Femur (tissue), 1 donor: ENCODE measurements at places on chromosomes 11 and 22.

DNA sequence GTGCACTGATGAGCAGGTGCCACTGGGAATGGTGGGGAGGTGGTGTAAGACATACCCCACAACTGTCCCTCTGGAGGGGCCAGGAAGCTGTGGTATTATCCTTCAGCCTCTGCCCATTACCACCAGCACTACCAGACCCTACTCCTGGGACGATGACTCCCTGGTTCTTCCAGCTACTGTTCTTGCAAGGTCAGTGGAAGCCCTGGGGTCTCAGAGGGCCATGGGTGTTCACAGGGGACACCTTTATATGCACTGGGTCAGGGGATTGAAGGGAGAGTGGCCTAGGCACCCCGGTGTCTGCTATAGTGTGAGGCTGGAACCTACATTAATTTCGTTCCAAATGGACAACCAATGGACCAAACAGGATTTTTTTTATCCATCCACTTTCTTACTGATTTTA is 102.1 kb downstream of the RPS6KA4 start:
- no peak for DNase-seq

GRCh38 chr11:48170241-48171233 is 46.1 kb upstream of the OR4B1 start:
- DNase-seq, result peak; percentile 49

DNA sequence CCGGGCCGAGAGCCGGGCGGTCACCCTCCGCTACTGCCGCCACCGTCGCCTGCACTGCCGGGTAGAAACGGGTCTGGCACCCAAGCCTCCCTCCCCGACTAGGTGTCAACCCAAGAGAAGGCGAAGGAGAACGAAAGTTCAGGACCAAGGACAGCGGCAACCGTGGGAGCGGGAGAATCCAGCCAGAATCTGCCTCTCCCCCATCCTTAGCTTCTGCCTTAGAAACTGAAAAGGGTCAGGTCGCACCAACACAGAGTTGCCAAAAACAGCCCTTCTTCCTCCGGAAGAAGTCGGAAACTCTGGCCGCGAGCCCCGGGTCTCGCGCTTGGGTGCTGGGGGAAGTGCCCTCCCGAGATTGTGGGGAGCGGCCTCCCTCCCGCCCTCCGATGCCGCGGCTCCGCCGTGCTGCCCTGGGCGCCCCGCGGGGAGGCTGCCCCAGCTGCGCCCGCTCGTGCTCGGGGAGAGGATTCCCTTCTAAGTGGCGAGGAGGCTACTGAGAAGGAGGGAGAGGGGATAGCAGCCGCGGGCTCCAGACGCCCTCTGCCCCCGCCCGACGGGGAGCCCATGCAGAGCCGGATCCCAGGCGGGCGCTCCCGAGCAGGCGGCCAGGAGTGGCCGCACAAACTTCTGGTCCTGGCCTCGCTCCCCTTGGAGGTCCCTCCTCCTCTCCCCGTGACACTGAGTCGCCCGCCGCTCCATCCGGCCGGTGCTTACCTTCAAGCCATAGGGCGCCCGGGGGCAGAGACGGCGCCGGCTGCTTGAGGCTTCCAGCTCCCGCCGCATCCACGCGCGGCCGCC is 637 bp downstream of the DRD2 start:
- peak; percentile 92 for DNase-seq

DNA sequence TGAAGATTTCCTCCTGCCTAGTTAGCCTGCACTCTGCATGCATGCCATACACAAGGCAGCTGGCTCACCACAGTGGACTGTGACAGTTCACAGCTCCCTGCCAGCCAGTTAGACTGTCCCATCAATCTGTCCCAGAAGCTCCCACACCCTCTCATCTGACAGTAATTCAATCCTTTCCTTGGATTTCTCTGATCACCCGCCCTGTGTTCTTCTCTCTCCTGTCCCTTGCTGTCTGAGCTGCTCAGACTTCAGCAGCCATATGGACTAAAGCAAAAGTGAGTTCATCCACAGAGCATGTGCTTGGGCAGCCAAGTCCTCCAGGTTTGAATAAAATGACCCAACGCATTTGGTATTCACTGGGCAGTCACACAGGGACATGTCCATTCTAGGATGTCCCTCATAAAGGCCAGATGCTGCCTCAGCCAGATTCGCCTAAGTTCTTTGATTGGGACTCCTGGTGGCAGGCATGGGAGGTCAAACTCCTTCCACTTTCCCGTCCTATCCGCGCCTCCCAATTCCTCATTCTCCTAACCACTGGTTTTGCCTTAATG is 54.5 kb upstream of the ZBTB44 start:
- DNase-seq, result peak; percentile 61

GRCh38 chr11:8290081-8290810 is 26.6 kb upstream of the LMO1 start:
- DNase-seq, result no peak

- DNase-seq, result peak; percentile 21
These were observed 185.7 kb downstream of the BLID start for GRCh38 chr11:121930004-121930965.

DNA sequence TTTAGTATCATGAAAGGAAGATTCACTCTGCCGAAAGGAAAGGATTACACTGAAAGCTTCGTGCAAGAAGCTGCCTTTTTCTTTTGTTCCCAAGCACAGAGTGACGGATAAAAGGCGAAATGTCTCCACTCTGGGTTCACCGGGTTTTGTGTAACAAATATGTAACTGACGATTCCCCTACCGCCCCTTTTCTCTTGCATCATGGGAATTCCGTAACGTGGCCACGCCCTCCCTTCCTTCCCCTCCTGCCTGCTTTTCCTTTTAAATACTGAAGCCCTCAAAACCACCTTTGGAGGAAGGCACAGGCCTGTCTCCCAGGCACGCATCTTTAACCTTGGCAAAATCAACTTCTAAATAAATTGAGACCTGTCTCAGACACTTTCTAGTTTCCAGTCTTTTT is 16.4 kb upstream of the TESMIN start:
- no peak for DNase-seq

DNA sequence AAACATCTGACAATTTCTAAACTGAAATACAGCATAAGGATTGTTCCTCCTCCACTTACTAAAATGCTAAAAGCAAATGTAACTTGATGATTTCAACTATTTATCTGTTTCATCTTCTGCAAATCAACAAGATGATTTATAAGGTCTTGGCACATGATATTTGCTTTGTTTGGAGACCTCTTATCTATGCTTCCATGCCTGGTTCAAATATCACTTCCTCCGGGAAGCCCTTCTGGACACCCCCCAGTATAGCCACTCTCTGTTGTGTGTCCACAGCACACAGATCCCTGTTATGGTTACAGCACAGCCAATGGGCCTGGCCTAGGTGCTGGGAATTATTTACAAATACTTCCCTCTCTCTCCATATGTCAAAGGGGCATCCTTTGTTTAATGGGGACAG is 114.8 kb downstream of the C11orf58 start:
- no peak for DNase-seq

- DNase-seq, result no peak
These were observed 51.4 kb upstream of the CEP126 start for GRCh38 chr11:101863361-101863760.

- DNase-seq, result no peak
These were observed 549.3 kb downstream of the OPCML start for GRCh38 chr11:132982772-132983640.

- no peak for DNase-seq
These were observed 22.8 kb downstream of the TMEM184B start for GRCh38 chr22:38249803-38250642.

GRCh38 chr11:134074766-134075165 is 5.9 kb downstream of the JAM3 start:
- no peak for DNase-seq

- DNase-seq, result no peak
These were observed 28.7 kb downstream of the UPB1 start for GRCh38 chr22:24523873-24524272.

GRCh38 chr11:87265979-87266378 is 228.2 kb downstream of the TMEM135 start:
- DNase-seq, result no peak

GRCh38 chr11:76005756-76006155 is 190.7 kb downstream of the UVRAG start:
- no peak for DNase-seq

DNA sequence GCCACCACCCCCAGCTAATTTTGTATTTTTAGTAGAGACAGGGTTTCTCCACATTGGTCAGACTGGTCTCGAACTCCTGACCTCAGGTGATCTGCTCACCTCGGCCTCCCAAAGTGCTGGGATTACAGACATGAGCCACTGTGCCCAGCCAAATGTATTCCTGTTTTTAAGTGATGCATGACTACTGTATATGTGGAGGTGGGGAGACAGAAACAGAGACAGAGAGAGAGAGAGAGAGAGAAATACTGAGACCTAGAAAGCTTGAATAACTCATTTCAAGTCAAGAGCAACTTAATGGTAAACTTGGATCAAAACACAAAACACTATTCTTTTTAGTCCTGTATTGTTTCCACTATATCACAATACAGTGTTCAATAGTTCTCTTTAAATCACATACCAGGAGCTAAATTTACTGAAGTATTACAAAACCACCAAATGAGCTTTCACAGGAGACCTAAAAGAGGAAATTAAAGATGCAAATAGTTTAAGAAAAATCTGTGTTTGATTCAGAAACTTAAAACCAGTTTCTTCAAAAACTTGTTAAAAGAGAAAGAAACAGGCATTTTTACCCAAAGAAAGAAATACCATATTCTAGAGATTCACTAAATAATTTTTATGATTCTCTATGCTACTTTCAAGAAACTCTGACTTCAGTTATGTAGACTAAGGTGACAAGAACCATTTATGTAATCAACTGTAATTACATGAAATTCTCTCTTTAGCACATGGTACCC is 188.7 kb downstream of the ETS1 start:
- DNase-seq, result no peak

DNA sequence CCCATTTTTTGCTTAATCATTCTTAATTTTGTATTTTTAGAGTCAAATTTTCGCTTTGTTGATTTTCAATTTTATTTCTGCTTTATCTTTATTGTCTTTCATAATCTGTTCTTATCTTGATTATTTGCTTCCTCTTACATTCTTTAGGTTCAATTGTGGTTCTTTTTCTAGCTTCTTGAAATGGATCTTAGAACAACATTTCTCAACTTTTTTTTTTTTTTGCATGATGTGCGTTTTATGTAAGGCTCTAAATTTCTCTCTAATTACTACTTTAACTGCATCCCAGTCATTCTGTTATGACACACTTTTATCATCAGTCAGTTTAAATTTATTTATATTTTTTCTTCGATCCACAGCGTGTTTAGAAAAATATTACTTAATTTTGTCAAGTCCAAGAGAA is 65.2 kb upstream of the PARVA start:
- DNase-seq, result no peak

- DNase-seq, result no peak
These were observed 67.3 kb upstream of the CDON start for GRCh38 chr11:126129727-126130671.

DNA sequence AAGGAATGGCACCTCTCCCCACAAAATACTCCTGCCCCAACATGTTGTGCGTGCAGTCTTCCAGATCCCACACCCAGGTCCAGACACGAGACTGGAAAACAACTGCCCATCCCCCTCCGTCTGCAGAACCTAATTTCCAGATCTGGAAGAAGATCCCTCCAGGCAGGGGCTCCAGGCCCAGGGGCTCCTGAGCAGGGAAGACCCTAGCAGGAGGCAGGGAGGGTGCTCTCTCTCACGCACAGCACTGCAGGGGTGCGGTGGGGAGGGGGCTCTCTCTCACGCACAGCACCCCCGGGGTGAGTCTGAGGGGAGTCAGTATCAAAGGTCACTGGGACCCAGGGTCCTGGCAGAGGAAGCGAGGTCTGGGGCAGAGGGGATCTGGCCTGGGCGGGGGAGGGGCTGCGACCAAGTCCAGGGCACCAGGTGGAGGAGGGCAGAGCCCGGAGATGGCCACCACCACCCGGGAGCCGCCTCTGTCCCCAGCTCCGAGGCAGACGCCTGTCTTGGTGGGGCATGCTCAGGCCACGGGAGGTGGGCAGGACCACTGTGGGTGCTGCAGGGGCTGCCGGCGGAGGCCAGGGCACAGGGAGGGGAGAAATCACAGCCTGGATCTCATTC is 1.7 kb downstream of the MLC1 start:
- DNase-seq, result no peak

GRCh38 chr22:30521368-30522156 is 16.1 kb upstream of the SEC14L4 start:
- no peak for DNase-seq

- DNase-seq, result peak; percentile 49
These were observed 2.6 kb downstream of the BAIAP2L2 start for GRCh38 chr22:38107692-38108515.

GRCh38 chr11:3685923-3686322 is 14.7 kb upstream of the CHRNA10 start:
- DNase-seq, result no peak

DNA sequence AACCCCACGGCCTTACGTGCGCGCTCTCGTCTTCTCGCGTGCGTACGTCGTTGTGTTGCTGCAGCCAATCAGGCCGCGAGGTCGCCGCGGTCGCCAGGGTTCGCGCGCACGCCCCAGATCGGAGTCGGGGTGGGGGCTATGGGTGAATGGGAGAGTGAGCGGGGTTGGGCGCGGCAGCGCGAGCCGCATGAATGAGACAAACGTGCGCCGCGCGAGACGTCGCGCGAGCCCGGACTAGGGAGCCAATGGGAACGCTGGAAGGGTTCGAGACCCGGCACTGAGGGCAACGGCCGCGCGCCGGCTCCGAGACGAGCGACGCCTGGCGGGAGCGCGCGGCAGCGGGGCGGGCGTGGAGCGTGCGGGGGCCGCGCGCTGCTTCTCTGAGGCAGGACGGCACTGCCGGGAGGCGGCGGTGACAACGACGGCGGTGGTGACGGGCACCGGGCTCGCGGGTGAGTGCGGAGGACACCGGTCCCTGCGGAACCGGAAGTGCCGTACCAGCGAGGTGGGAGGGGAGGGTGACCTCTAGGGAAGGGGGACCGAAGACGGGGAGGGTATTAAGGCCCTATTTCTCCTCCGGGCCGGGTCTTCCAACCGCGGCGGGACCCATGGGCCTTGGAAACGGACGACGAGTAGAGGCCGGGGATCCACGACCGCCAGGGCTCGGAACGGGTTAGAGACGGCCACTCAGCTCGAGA is at the start of gene ZDHHC5:
Gene ZDHHC5 (plus strand): TSS at position 379 of the 698 bp plus-strand sequence. CDS start 4,977 bp downstream, outside the sequence.
- DNase-seq, result peak; percentile 100

- no peak for DNase-seq
These were observed 97.5 kb upstream of the CCDC179 start for GRCh38 chr11:22957786-22958185.

DNA sequence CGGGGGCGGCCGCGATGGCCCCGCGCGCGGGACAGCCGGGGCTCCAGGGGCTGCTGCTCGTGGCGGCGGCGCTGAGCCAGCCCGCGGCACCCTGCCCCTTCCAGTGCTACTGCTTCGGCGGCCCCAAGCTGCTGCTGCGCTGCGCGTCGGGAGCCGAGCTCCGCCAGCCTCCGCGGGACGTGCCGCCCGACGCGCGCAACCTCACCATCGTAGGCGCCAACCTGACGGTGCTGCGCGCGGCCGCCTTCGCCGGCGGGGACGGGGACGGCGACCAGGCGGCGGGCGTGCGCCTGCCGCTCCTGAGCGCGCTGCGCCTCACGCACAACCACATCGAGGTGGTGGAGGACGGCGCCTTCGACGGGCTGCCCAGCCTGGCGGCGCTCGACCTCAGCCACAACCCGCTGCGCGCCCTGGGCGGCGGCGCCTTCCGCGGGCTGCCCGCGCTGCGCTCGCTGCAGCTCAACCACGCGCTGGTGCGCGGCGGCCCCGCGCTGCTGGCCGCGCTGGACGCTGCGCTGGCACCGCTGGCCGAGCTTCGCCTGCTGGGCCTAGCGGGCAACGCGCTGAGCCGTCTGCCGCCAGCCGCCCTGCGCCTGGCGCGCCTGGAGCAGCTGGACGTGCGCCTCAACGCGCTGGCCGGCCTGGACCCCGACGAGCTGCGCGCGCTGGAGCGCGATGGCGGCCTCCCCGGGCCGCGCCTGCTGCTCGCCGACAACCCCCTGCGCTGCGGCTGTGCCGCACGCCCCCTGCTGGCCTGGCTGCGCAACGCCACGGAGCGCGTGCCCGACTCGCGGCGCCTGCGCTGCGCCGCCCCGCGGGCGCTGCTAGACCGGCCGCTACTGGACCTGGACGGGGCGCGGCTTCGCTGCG is 697 bp downstream of the TPBGL start:
- peak; percentile 93 for DNase-seq
